Sigmoid colon (tissue), 7 donors: ENCODE measurements at places on chromosomes 16 and 17. TPM values are rescaled to one million over a fixed set of nuclear protein-coding genes. Genes with fewer than 3 reads are reported as not detected.
A peak's percentile ranks its signal among the peaks of the same experiment; 100 is the strongest.

The NFAT5 gene
- 1.2 TPM for polyA plus RNA-seq

The CACNG4 gene
- polyA plus RNA-seq, result not detected

The OTOP2 gene
- 9.5 TPM for polyA plus RNA-seq

DNA sequence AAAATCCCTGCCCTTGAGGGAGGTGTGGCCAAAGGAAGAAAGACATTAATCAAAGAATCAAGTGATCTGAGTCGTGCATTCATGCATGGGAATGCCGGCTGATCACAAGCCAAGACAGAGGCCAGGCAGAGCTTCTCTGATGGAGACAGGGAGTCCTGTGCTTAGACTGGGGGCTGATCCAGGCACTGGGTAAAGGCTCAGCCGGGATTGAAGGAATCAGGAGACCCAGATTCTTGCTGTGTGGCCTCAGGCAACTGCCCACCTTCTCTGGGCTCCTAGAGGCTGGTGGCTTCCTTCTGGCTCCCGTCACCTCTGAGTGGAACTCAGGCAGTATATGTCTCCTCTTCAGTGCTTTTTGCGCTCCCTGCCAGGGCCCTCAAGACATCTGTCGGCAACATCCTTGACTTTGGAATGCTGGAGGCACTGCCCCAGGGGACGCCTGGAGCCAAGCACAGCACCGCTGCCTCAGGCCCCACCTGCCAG is 17.7 kb downstream of the RAI1 start:
- DNase-seq, result peak; percentile 88

- DNase-seq, result no peak
Observed at GRCh38 chr16:82636485-82636884, 9.7 kb downstream of the CDH13 start.

DNA sequence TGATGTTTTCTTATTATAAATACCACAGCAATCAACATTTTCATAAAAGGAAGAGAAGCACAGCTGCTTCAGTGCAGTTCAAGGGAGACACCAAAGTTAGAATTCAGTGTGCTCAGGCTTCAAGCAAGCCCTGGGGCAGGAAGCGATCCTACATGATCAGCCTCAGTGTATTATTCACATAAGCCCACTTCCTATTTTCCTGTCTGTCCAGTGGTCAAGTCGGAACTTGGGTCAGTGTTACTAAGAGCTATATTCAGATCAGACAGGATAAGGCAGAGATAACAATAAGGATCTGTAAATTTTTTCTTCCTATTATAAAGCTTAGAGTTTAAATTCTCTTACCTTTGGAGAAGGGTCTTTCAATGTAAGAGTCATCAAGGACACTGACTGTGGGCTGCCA is 12.9 kb downstream of the HEATR6 start:
- no peak for DNase-seq

- no peak for DNase-seq
Observed at GRCh38 chr16:89801800-89802199, 14.6 kb downstream of the FANCA start.
